Vagina (tissue), 2 donors: ENCODE measurements at places on chromosomes 6 and 20. TPM values are rescaled to one million over a fixed set of nuclear protein-coding genes. Genes with fewer than 3 reads are reported as not detected.

Gene OR2B6
- total RNA-seq, result not detected

Gene SLC52A3
- 1.7 TPM for total RNA-seq

Gene PNLDC1
- total RNA-seq, result not detected

Gene ERVFRD-1
- 0.25 TPM for total RNA-seq

Gene HTR1E
- total RNA-seq, result not detected

Gene CRISP3
- total RNA-seq, result 19.2 TPM

Gene DSP
- total RNA-seq, result 802 TPM

Gene VIP
- 68.0 TPM for total RNA-seq
